Renal cortical epithelial cell (primary cell): ENCODE measurements at places on chromosomes 6 and 20. TPM values are rescaled to one million over a fixed set of nuclear protein-coding genes. Genes with fewer than 3 reads are reported as not detected.

SALL4 gene
- 0.15 and 0.35 TPM in 2 replicates for total RNA-seq

TMEM244 gene
- not detected in 2 replicates for total RNA-seq

C20orf144 gene
- total RNA-seq: 0.35 TPM in 1 of 2 replicates, not detected in the other

ANKRD66 gene
- not detected in 2 replicates for total RNA-seq

HRH3 gene
- total RNA-seq: not detected in 2 replicates

PIM1 gene
- total RNA-seq: 6.6 and 9.9 TPM in 2 replicates

PNLDC1 gene
- total RNA-seq: not detected in 2 replicates

CTSA gene
- 20.7 and 64.2 TPM in 2 replicates for total RNA-seq

LPA gene
- total RNA-seq: not detected in 2 replicates

CD40 gene
- total RNA-seq: 38.6 and 89.6 TPM in 2 replicates

RNF217 gene
- 14.6 and 27.7 TPM in 2 replicates for total RNA-seq

CST4 gene
- total RNA-seq: not detected in 2 replicates

DDO gene
- 4.8 and 7.3 TPM in 2 replicates for total RNA-seq

BPI gene
- not detected in 2 replicates for total RNA-seq

PLN gene
- not detected in 2 replicates for total RNA-seq

PGM3 gene
- 86.9 and 173 TPM in 2 replicates for total RNA-seq

FOXO3 gene
- 33.9 and 88.4 TPM in 2 replicates for total RNA-seq

KCNK5 gene
- total RNA-seq: 2.3 and 2.9 TPM in 2 replicates
